Activated CD4-positive, alpha-beta memory T cell treated with anti-CD3 and anti-CD28 coated beads for 36 hours (primary cell): ENCODE measurements at places on chromosomes 16 and 17.

GRCh38 chr16:22183901-22184614 is 21.8 kb downstream of the SDR42E2 start:
- DNase-seq = peak; percentile 24

GRCh38 chr17:67549820-67550219 is 167.9 kb upstream of the NOL11 start:
- no peak for DNase-seq

DNA sequence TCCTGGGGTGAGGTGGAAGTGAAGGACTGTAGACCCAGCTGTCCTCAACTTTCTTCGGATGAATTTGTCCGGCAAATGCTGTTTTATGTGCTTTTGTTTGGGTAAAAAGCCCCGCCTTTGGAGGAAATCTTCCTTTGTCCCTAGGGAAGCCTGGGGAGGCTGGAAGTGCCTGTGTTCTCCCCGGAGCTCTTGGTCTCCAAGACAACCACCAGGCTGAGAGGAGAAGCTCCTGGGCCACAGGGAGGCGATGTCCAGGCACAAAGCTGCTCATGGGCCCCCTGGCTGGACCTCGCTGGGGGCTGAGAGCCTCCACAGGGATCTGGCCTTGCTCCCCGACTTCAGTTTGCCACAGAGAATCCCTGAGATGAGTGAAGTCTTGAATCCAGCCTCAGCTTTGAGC is 293.1 kb upstream of the N4BP1 start:
- DNase-seq = no peak

- no peak for DNase-seq
Measured at GRCh38 chr17:79737922-79738578, 7.3 kb downstream of the ENPP7 start.

DNA sequence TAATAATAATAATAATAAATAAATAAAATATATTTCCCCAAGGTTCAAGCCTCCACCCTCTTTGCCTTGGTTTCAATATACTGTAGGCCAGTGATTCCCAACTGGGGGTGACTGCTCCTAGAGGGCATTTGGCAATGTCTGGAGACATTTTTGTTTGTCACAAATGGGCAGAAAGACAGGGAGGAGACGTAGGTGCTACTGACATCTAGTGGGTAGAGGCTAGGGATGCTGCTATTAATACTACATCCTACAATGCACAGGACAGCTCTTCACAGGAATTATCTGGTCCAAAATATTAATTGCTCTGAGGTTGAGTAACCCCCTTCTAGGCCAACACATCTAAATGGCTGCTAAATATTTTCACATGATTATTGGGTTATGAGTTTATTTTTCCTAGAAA is 12.8 kb upstream of the PRR14 start:
- DNase-seq = peak; percentile 33
